Left renal pelvis (tissue), 4 donors: ENCODE measurements at places on chromosomes 3 and 15. TPM values are rescaled to one million over a fixed set of nuclear protein-coding genes. Genes with fewer than 3 reads are reported as not detected.

CSPG5 gene
- 3.1 TPM for polyA plus RNA-seq

OIP5 gene
- 9.6 TPM for polyA plus RNA-seq

CRABP1 gene
- polyA plus RNA-seq: 65.6 TPM

AADACL2 gene
- polyA plus RNA-seq: not detected

KCNMB3 gene
- polyA plus RNA-seq: 4.2 TPM

DNA sequence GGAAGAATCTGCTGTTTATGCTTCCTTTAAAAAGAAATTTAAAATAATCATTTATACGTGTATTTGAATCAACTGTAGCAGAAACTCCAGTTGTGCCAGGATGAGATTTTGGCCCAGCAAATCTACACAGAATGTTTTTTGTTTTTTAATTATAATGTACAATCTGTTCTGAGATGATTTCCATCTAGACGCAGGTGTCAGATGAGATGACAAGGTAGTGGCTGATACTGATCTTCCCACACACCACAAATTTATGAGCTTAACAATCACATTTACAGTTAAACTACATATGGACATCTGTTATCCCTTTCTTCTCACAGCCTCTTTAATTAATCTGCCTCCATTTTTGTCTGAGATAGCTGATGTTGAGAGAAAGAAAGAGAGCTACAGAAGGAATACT, 23.6 kb downstream of the DCLK3 start:
- DNase-seq: no peak

DNA sequence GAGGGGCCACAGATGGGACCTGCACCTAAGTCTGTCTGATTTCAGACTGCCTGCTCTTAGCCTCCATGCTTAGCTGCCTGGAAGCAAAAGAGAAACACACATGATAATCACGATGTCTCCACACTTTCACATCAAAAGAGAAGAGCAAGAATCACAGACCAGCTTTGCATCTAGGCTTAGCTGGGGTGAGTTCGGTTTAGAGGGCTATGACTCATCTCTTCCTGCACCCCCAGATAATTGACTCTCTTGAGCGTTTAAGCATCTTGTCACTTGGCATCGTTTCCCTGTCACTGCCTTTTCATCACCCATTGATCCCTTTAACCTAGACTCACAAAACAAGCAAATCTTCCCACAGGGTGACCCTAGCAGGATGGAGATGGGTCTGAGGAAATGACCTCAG, 124.0 kb downstream of the NTRK3 start:
- no peak for DNase-seq

GRCh38 chr3:54536450-54536849, 391.4 kb downstream of the LRTM1 start:
- no peak for DNase-seq

DNA sequence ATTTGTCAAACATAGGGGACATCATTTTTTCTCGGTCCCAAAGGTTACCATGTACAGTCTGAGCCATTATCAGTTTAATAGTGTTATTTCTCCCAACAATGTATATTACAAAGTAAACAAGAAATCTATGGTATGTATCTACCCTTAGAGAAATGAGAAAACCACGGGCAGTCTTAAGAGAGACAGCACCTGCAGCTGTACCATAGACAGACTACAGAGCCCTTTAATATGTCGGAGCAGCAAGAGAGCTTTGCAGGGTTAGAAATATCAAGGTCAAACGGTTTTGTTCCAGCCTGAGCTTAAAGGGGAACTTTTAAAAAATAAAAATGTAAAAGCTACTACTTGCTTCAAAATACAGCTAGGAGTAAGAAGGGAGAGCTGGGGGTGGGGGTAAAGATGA, 53.2 kb downstream of the SH3BP5 start:
- no peak for DNase-seq

DNA sequence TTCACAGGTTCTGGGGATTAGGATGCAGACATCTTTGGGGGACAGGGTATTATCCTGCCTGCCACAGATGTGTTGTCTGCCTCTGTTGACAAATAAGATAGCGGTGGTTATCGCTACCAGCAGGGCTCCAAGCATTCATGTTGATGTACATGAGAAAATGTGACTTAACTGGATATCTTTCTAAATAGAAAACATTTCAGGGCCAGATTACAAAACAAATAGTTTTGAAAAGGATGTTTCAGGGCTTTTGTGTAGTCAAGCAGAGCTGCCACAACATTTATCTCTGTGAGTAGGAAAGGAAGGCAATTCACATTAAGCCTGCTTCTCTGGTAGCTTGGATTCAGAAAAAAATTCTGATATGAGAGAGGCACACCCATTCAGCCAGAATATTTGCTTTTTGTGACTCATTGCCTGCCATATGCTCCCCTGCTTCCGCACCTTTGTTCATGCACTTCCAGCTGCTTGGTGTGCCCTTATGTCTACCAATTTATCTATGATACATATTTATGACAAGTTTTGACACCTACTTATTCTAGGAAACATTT, 22.8 kb downstream of the PLS1 start:
- DNase-seq: no peak

DNA sequence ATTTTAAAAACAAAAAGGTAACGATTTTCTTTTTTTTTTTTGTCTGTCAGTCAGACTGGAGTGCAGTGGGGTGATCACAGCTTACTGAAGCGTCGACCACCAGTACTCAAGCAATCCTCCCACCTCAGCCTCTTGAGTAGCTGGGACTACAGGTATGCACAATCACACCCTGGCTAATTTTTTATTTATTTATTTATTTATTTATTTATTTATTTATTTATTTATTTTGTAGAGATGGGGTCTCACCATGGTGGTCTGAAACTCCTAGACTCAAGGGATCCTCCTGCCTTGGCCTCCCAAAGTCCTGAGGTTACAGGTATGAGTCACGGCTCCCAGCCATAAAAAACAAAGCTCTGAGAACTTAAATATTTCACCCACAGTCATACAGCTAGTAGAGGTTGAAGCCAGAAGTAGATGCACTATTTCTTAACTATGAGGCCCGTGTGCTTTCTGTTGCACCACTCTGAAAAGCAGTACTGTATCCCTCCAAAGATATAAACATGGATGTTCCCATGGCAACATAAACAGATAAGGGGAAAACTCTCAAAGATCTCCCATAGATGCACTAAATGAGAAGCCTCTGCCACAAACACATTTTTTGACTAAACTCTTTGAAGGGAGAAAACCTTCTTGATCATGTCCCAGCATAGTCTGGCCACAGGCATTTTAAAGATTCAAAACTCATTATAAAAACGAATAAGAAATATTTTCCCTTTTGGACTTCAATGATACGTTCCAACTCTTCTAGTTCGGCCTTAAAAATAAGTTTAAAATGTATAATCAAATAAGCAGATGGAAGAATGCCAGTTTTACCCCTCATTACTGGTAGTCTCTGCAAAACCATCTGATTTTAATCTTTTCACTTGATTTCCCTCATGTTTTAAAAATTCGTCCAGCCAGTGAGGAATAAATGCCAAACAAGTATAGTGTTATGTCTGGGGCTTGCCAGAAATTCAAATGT, 162.3 kb upstream of the ARHGEF26 start:
- no peak for DNase-seq

DNA sequence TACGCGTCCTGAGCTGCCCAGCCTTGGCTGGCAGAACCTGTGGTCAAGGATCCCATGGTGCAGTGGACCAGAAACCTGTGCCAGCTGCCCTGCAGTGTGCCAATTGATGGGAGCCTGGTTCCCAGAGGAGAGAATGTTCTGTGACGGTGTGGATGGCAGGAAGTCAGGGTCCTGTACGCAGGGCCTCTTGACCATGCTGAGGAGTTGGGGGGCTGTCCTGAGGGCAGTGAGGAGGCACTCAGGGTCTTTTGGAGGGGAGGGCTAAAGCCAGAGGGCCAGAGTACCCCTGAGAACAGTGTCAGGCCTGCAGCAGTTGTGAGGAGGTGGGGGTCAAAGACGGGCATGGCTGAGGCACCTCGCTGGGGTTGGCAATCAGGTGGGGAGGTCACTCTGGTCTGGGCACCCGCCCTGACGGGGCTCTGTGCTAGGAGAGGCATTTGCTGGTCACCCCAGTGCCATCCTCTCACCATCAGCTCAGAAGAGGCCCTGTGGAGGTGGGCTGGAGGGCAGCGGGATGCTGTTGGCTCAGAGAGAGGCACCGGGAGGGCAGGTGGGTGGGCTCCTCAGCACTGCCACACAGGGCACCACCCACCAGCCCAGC, 61.0 kb downstream of the SCN5A start:
- no peak for DNase-seq

DNA sequence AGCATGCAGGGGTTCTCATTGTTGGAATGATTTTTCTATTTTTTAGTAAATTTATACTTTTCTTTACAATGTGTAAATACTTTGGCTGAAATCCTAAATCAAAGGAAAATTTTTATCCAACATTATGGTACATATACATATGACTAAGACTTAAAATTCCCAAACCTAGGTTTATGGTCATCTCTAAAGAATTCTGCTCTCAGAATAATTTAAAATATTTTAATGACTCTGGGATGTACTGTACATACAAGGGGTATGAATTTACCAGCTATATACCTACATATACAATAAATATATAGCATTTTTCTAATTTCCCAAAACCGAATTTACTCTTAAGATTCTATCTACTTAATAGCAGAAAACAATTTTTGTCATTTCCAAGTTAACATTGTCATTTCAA, 137.9 kb upstream of the POU1F1 start:
- no peak for DNase-seq
